PC-9 (cell line): ENCODE measurements at places on chromosomes 7 and 10.

DNA sequence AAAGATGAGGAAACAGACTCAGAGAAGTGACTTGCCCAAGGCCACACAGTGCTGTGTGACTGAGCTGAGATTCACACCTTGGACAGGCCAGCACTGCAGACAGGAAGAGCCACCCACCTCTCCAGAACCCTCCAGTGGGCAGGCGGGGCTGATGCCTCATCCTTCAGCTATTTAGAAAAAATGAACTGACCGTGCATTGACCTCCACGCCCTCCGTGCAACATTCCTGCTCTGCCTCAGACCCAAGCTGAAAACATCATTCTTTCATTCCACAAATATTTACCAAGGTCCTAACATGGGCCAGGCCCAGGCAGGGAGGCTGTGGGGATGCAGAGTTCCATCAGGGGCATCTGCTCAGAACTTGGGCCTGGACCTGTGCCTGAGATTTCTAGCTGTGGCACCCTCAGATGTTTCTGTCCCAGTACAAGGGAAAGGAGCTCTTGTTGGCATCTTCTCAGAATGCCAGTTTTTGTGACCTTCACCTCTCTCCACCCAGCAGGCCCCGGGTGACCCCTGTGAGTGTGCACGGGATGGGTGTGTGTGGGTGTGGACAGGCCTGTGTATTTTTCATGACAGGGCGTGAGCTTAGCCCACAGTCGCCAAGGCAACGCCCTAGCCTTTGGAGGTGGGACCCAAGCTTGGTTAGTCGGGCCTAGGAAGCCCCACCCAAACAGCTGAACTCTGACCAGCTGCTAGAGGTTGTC lies 6.5 kb downstream of the VSIR start:
- peak overlapping the region; percentile 28; the same call in 1 of the 2 replicates for H3K4me3 ChIP-seq
- H3K36me3 ChIP-seq, result peaks cover 13% of the 10 kb centered on the region
- H3K4me1 ChIP-seq, result peaks cover 91% of the 10 kb centered on the region
- no peaks in the 10 kb centered on the region for H3K27me3 ChIP-seq
- H3K27ac ChIP-seq, result peak overlapping the region; percentile 88

DNA sequence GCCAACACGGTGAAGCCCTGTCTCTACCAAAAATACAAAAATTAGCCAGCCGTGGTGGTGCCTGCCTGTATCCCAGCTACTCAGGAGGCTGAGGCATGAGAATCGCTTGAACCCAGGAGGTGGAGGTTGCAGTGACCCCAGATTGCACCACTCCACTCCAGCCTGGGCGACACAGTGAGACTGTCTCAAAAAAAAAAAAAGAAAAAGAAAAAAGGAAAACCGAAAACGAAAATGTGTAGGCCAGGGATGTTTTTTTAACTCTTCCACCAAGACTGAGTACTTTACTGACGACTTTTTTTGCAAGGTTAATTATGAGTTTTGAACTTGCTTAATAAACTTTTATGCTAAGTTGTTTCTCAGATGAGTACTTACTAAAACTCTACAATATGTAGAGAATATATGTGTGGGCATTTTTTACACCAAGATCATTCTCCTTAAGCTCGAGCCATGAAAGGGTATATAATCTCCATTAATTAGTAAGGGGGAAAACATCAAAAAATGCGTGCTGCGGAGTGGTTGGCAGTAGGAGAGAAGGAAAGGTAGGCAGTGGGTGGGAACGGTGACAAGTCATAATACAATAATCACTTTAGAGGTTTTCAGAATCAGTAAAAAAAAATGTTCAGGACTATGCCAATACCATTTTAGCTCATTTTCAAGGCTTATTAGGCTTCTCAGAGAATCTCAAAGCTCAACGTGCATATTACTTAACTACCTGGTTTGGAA lies 8.6 kb upstream of the ADRB1 start:
- peaks cover 34% of the 10 kb centered on the region for H3K4me1 ChIP-seq
- no peaks in the 10 kb centered on the region for H3K27me3 ChIP-seq
- no peak overlapping the region for H3K27ac ChIP-seq
- H3K4me3 ChIP-seq, result no peak overlapping the region
- DNase-seq, result no peak

- no peaks in the 10 kb centered on the region for H3K36me3 ChIP-seq
- no peak for DNase-seq
- no peak overlapping the region for H3K27ac ChIP-seq
- no peak overlapping the region for H3K4me3 ChIP-seq
- no peaks in the 10 kb centered on the region for H3K27me3 ChIP-seq
Observed at GRCh38 chr7:130234078-130234477, 26.4 kb downstream of the SSMEM1 start.

DNA sequence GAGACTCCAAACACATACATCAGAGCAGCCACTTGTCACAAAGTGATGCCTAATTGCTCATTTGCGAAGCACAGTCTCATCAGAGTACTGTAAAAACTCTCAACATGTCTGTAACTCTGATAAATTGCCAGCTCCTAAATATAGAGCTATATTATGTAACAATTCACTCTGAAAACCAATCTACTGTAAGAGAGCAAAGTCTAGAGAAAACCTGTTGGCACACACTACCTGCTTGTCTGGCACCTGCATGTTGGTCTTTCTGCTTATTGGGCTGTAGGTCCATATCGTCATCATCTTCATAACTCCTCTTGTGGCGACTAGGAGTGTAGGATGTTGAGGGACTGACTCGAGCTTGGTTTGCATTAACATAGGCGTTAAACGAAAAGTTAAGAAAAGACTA lies 19.8 kb downstream of the MCMBP start:
- no peaks in the 10 kb centered on the region for H3K27me3 ChIP-seq
- H3K36me3 ChIP-seq, result no peaks in the 10 kb centered on the region; the same call in 1 of the 2 replicates
- H3K4me3 ChIP-seq, result no peak overlapping the region
- no peaks in the 10 kb centered on the region for H3K4me1 ChIP-seq

GRCh38 chr10:86034710-86035109 lies 331.9 kb downstream of the GRID1 start:
- H3K27me3 ChIP-seq, result no peaks in the 10 kb centered on the region
- DNase-seq, result no peak
- H3K27ac ChIP-seq, result no peak overlapping the region
